ENCODE measurements at places on chromosomes 11 and 22. TPM values are rescaled to one million over a fixed set of nuclear protein-coding genes. Genes with fewer than 3 reads are reported as not detected.
A peak's percentile ranks its signal among the peaks of the same experiment; 100 is the strongest.

DNA sequence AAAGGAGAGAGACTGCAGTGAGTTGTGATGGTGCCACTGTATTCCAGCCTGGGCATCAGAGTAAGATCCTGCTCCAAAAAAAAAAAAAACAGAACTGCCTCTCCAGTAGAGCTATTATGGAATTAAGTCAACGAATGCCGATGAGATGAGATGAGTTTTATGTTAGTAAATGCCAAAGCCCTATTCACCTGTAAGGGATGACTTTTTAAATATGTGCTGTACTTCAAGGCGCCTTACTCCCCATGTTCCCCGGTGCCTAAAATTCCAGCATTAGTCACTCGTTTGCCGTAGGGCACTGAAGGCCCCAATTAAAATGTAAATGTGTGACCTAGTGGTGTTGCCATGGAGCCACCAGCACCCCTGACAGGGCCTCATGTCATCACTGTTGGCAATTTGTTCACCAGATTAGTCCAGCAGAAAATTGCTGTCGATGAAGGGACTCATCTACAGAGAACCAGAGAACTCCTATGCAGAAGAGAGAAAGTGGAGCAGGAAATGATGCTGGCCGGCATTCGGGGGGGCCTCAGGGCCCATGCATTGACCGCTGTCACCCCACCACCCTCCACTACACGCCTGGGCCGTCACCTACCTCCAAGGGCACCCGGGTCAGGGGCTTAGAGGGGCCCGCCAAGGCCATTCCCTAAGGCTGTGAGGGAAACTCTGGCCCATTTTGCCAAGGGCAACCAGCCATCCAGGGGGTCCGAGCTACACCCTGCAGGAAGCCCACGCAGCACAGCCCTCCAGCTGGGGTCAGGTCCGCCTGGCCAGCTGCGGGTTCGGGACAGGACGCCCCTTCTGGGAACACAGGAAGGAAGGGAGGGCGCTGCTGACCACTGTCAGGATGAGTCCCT is 17.8 kb downstream of the LIF start:
- peak; percentile 48 for DNase-seq

The EMID1 gene
- polyA plus RNA-seq: not detected

- DNase-seq: peak; percentile 91
Measured at GRCh38 chr22:45450921-45451651, 37.6 kb downstream of the RIBC2 start.

The RIMBP3B gene
- polyA plus RNA-seq: not detected

The PATE2 gene
- polyA plus RNA-seq: not detected

The SLC29A2 gene
- not detected for polyA plus RNA-seq

Measured in GM23248 (cell line).